ENCODE measurements at places on chromosomes 7 and 10.

GRCh38 chr7:141463986-141464385 lies 87.2 kb upstream of the AGK start:
- no peak for DNase-seq

- DNase-seq: no peak
These were observed at the start of gene GFRA1 for GRCh38 chr10:116272440-116273283. Gene GFRA1 (minus strand): TSS chr10:116273206. CDS start chr10:116272029, 1,177 bp downstream.

GRCh38 chr10:131081376-131081775 lies 230.1 kb downstream of the TCERG1L start:
- DNase-seq: peak; percentile 44

DNA sequence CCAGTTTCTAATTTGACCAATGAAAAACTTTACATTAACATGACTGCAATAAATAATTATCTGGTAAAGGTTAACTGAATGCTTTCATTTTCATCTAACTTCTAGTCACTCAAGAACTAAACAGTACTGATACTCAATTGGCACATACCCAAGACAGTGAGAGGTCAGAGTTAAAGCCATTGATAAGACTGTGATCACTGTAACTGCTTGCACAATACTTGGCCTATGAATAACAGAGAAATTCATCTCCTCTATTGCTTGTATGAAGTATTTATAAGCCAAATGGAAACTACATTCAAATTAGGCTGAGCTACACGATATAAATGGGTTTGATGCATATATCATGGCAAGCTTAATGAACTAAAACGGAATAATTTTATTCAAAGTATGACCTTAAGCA lies 43.0 kb downstream of the HERC4 start:
- DNase-seq: no peak

GRCh38 chr10:24944512-24945255 lies 7.7 kb downstream of the PRTFDC1 start:
- DNase-seq: peak; percentile 9

DNA sequence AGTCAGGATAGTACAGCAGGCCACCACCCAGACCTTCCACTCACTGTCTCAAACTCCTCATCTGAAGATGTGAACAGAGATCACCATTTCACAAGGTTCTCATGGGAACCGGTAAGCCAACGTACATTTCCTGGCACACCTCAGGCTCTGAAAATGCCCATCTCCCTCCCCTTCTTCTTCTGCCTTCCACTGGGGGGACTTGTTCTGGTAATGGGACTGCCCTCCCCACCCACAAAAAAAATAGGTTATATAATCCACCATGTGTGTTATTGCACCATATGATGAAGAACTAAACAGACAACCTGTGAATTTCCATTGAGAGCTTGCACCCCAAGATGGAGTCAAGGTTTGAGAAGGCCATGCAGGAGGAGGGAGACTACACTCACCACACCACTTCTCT lies 42.1 kb upstream of the IKZF1 start:
- no peak for DNase-seq

DNA sequence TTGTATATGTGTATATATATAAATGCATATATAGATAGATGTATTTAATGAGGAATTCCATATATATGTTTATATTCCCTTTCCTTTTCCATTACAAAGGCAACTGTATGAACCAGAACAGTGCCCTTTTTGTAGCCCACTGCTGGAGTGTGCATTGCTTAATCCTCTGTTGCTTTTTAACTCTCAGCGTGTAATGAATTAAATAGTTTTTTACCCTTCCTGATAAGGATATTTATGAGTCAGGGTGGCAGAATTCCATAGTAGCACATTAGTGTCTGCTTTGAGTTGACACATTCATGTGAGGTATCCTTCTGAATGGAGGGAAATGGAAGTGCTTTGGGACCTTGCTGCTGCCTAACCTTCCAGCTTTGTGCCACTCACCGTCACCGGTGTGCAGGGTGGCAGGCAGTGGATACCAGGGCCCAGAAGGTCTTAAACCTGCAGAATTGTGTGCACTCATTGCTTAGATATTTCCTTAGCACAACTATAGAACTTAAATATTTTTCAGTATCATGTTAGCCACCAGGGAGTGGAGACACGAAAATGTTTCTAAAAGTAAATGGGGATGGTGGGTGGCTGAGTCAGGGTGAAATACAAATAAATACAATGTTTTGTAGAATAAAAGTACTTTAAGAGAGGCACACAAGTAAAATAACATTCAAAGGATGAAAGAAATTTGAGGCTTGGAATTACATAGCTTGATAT lies 117.9 kb downstream of the SND1 start:
- DNase-seq: no peak

GRCh38 chr7:15652776-15653290 lies 33.6 kb downstream of the MEOX2 start:
- DNase-seq: no peak

- no peak for DNase-seq
These were observed 139.4 kb downstream of the MAD1L1 start for GRCh38 chr7:2093215-2093842.

DNA sequence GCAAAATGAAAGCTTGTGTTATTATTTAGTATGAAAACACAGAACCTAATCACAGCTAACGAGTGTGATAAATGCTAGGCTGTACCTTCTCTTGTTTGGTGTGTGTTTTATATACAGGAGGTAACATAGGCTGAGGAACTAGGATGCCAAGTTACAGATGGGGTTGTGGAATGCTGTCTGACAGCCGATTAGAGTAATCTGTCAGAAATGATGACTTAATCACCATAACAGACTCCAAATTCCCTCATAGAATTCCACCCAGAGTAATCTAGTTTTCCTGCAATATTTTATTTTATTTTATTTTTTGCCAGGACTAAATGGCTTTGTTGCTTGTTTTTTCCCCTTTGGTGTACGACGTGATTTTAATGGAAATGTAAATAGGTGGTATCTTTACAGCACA lies 221.2 kb downstream of the CELF2 start:
- no peak for DNase-seq

DNA sequence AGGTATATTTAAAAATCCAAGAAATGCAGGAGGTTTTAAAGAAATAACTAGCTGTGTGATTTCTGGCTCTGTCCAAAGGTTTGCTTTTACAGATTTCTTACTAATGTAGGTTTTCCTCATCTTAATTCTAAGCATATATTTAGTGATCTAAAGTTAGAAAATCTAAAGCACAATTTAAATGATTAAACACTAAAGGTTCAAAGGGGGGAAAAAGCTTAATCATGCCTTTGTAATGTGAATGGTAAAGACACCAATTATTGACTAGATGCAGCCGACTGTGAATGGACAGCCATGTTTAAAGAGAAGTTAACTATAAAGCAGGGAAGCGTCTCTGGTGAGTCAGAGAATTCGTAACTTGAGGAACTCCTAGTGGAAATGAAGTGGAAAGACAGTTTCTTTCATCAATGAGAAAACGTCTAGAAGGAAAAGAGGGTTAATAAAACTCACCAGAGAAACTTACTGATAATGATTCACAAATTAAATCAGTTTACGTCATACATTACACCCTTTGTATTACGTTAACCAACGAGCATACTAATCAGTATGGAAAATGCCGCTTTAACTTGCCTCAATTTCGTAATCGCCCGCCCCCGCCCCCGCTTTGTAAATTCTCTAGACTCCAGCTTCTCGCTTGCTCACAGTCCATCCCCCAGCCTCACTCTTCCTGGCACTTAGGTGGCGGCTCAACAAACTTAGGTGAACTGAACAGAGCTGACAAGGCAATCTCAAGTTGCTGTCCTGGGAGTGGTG lies 1.1 kb upstream of the HBP1 start:
- peak; percentile 40 for DNase-seq

DNA sequence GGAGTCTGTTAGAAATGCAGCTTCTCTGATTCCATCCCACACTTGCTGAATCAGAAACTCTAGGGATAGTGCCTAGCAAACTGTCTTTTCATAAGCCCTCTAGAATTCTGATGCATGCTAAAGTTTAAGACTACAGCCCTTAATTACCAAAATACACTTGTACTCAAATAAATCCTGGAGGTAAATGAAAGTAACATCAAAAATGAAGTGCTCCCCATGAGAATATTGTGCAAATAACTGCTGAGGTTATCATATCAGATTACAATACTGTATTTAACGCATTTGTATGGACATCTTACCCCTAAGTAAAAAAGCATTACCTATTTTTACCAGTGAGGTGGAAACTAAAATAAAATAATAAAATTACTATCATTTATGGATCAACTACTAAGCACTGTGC lies 104.7 kb downstream of the CHCHD3 start:
- DNase-seq: no peak

Measured in activated CD4-positive, alpha-beta T cell treated with anti-CD3 and anti-CD28 coated beads, Interleukin-2, Interleukin-6, amounts not matched to agents 100 ng/mL and 50 ng/mL, durations not matched to agents 16 hours and 8 hours (primary cell).